ENCODE measurements at places on chromosomes 5 and 9.

- peak; percentile 45 for DNase-seq
Measured at GRCh38 chr9:124218438-124218982, 39.2 kb upstream of the NEK6 start.

DNA sequence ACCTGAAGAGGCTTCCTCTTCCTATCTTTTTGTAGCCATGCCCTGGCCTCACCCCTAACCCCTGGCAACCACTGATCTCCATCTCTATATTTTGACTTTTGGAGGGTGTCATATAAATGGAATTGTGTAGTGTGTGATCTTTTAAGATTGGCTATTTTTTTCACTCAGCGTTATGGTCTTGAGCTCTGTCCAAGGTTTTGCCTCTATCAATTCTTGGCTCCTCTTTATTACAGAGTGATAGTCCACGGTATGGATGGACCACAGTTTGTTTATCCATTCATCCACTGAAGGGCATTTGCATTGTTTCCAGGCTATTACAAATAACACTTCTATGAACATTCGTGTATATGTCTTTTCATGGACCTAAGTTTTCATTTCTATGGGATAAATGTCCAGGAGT is 209.8 kb upstream of the IER5L start:
- no peak for DNase-seq

DNA sequence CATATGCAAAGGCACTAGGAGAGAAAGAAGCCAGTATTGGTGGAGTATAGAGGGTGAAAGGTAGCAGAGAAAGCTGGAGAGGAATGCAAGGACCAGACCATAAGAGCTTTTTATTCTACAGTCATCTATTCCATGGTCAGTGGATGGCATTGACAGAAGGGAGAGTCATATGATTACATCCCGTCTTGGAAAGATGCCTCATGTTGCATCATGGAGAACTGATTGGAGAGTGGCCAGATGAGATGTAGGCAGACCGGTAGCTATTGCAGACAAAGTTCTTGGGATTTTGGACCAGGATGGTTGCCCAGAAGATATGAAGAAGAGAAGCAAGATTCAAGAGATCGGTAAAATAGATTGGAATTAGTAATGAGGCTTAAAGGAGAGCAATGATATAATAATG is 260.7 kb downstream of the CHSY3 start:
- peak; percentile 37 for DNase-seq

GRCh38 chr9:69755205-69755604 is 4.6 kb downstream of the PTAR1 start:
- no peak for DNase-seq

DNA sequence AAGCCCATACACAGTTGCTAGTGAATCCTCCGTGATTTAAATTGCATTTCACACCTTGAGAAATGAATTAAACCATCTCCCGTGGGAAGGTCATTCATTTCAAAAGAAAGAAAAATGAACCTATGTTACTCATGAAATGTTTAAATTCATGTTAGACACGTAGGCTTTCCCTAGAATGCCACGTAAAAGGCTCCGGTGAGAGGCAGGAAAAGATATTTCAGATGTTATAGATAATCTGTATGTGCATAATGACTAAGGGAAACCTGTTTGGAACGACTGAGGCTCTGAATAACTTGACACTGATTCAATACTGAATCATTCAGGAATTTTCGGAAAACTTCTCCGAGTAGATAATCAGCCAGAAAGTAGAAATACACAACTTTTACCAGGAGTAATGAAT is 134.3 kb upstream of the ICE1 start:
- no peak for DNase-seq

- DNase-seq, result no peak
Measured at GRCh38 chr5:25858019-25858418, 1180.4 kb downstream of the CDH9 start.

DNA sequence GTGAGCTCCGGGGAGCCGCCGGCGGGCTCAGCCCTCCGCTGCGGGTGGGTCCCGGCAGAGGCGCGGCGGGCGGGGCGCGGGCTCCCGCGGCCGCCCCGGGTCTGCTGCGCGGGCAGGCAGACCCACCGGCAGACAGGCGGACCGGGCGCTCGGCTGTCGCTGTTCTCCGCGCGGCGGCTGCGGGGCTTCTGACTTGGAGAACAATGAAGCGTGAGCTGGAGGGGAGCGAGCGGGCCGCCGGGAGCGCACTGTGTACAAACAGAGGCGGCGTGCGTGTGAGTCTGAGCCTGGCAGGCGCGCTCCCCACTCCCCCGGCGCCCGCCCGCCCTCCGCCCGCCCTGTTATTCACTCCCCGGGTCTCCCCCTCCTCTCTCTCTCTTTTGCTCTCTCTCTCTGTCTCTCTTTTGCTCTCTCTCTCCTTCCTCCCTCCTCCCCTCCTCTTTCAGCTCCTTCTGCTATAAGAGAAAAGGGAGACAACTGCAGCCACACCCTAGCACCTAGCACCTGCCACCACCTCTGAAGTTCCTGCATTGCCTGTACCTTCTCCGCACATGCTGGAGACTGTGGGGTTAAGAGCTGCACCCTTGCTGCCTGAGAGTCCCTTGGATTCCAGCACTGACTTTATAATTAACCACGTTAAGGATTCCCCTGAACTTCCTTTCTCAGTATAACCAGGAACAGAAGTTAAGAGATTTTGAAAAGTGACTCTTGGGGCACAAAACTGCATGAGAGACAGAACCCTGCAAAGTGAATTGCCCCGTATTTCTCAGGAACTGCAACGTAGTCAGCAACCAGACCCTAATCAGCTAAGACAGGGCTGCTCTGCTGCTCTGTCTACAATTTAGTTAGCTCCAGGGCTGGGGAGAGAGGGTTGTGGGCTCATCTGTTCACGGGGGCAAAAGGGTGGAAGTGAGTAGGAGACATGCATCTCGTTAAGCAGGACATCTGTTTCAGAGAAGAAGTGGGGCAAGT is at the start of gene EDIL3:
Gene EDIL3, minus strand, starts transcription at position 277 of the 972 bp plus-strand sequence. CDS start 506 bp downstream, outside the sequence.
- no peak for DNase-seq

DNA sequence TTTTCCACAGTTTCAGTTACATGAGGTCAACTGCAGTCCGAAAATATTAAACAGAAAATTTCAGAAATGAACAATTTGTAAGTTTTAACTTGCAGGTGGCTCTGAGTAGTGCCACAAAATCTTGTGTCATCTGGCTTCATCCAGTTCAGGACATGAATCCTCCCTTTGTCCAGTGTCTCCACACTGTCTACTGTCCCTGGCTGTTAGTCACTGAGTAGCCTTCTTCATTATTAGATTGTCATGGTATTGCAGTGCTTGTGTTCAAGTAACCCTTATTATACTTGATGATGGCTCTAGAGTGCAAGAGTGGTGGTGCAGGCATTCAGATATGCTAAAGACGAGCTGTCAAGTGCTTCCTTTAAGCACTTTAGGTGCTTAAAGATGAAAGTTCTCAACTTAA is 65.3 kb downstream of the CFAP95 start:
- no peak for DNase-seq

- no peak for DNase-seq
Measured at GRCh38 chr9:75053869-75054268, 25.8 kb upstream of the CARNMT1 start.

GRCh38 chr5:92581690-92582089 is 999.3 kb downstream of the NR2F1-AS1 start:
- DNase-seq, result no peak

- no peak for DNase-seq
Measured at GRCh38 chr5:109345699-109346098, 64.1 kb downstream of the PJA2 start.

DNA sequence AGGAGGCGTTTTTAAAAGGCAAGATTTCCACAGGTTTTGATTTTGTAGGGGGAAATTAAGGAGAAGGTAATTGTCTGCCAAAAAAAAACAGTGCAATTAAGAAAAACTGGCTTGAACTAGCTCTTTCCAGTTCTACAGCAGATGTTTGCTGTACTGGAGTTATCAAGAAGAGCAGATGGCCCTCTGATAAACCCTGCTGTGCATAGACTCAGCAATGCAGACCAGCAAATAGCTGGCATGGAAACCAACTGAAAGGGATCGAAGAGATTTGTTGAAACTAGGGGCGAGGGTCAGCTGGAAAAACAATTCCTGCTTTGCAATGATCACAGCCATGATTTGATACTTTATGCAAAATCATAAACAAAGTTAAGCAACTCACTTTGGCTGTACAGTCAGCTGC is 17.8 kb upstream of the BHMT start:
- DNase-seq, result no peak

- no peak for DNase-seq
Measured at GRCh38 chr9:136565086-136565714, 19.4 kb upstream of the NOTCH1 start.

GRCh38 chr9:134600836-134601638 is 40.6 kb upstream of the COL5A1 start:
- DNase-seq, result no peak

DNA sequence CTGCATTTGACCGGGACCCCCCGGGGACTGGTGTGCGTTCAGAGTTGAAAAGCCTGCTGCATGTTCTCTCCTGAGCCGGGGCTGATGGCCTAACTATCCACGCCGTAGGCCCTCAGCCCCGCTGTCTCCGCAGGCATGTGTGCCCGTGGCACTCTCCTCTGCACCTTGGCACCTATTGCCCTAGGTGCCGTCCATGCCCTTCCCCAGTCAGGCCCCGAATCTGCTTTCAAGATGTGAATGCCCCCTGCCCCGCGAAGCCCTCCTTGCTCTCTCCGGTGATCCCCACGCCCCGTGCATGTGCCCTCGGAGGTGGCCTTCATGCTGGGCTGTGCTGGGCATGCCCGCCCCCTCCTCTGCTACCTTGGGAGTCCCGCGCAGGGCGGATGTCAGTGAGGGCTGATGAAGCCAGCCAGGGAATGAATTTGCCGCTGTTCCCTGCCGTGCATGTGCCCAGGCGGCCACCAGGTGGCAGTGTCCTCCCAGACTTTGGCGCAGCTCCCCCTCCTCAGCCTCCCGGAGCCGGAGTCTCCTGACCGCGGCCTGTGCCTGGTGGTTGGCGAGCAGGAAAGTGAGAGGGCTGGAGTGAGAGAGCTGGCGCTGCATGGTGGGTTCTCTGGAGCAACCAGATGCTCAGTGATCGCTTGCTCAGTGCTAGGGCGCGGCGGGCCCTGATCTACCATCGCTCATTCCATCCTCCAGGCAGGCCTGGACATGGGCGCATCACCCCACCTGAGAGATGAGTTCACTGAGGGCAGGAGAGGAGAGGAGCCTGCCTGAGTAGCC is 112.9 kb upstream of the LMX1B start:
- peak; percentile 87 for DNase-seq

- DNase-seq, result no peak
Measured at GRCh38 chr9:134208310-134208841, 44.0 kb upstream of the RNU6ATAC start.

- peak; percentile 66 for DNase-seq
Measured at GRCh38 chr5:16935231-16936149, 598 bp downstream of the MYO10 start.

Data from RKO (cell line).